ENCODE measurements at places on chromosomes 13 and 19.

DNA sequence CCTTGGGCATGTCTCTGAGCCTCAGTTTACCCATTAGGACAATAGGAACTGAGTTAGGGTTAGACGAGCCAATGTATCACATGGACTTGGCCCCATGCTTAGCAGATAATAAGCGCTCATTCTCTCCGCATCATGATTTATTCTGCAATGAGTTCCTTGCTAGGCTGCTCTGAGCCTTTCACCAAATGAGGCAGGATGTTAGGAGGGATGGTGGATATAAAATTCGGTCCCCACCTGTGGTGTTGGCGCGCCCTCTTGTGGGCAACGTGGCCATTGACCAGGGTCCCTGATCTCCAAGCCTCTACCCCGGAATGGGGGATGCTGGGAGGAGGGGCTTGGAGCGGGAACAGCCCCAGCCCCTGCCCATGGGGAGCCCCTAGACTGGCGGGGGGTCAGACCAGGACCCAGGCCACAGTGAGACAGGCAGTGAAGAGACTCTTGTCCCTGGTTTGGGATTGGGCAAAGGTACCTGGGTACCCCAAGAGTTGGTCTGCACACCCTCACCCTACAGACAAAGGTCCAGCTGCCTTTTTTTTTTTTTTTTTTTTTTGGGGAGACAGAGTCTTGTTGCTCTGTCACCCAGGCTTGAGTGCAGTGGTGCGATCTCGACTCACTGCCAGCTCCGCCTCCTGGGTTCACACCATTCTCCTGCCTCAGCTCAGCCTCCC is 43.9 kb downstream of the CERS4 start:
- peak; percentile 95 for DNase-seq

- no peak for DNase-seq
Observed at GRCh38 chr13:31826521-31826920, 87.2 kb downstream of the RXFP2 start.

GRCh38 chr19:12984683-12985048 is 10.6 kb upstream of the NFIX start:
- no peak for DNase-seq

GRCh38 chr19:11693505-11694499 is 44.9 kb downstream of the ZNF823 start:
- DNase-seq = peak; percentile 57

DNA sequence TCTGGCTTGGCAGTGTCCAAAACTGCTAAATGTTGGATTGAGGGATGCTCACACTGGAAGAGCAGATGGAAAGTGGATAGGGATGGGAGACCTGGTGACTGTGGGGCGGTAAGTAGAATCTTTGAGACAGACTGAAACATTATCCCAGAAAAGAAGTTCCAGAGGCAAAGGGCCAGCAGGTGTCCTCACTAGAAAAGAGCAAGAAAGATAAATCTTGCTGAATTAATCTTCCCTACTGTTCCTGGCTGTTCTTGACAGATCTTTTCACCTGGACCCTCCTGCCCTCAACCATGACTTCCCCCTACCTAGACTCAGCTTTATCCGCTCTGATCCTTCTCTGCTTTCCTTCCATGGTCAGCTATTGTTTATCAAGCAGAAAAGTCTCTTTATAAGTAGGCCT is 35.0 kb upstream of the FRY start:
- no peak for DNase-seq

DNA sequence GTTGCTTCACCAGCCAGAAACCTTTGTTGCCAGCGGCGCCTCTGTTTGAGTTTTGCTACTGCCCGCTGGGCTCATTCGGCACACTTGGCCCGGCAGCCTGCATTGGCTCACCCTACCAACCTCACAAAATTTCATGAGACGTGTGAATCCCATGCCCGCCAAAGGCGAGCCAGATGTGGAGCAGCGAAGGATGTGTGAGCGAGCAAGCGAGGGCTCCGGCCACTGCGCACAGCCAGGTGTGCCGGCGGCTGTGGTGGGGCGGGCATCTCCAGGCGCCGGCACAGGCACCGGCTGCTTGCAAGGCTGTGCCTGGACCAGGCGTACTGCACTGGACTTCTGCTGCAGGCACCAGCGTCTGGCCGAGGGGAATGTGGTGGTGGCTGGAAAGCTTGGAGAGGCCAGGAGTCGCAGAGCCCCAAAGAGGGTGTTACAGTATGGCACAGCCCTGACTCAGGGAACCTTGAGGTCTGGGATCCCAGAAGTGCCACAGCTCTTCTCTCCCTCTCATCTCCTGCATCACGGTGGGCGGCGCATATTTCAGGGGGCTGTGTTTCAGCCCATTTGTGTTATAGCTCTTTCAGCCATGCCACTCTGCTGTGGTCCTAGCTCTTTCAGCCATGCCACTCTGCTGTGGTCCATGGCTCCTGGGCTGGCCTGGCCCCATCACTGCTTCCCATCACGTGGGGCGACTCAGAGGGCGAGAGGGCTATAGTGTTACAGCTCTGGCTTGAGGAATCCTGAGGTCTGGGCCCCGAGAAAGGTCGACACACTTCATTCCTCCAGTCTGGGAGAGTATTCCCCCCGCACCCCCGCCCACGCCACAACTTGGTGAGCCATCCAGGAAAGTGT is 592.0 kb upstream of the SLITRK5 start:
- no peak for DNase-seq

DNA sequence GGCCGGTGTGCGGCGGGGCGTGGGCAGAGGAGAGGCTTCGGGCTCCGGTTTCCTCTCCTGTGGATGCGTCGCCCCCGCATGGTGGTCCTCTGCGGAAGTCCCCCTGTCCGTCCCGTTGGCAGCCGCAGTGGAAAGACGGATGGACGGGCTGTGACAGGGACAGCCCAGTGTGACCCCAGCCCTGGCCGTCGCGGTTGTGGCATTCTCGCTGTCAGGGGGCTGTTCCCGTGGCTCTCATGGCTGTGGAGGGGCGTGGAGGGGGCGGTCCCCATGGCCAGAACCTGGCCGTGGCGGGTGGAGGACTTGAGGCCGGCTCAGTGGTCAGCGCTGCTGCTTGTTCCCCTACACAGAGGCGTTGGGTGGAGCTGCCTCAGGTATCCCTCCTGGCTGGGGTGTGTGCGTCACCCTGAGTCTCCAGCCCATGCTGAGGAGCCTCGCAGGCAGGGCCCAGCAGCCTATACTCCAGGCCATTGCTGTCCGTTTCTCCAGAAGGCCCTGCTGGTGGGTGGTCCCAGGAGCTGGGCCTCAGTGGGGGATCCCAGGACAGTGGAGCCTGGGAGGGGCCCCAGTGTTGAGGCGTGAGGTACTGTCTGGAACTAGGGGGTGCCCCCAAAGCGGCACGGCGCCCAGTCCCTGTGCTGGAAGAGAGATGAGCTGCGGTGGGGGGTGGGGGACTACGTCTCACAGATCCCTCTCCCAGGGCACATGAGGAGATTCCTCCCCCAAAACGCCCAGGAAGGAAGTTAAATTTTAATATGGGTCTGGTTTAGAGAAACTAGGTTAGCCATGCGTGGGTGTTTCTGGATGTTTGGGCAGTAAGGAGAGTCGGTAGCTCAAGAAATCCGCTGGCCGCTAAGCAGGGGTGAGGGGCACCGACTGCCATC is 20.3 kb downstream of the CSNK1G2 start:
- DNase-seq = no peak

- no peak for DNase-seq
Observed at GRCh38 chr19:52658595-52658994, 20.4 kb upstream of the ZNF83 start.

DNA sequence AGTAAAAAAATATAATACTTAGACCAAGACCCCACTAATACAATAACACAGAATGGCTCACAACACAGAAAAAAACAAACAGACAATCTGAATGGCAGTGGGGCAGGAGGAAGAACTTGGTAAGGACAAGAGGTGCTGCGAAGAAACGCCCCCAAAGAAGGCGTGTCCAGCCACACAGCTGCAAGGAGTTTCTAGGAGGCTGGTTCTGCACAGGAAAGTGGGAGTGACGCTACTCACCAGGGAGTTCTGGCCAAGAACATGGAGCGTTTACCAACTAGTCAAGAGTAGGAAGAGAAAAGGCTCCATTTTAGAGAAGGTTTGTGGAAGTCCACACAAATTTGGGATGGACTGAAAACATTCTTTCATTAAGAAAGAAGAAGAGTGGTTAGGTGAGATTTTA is 95.3 kb upstream of the SLC15A1 start:
- DNase-seq = peak; percentile 68

- no peak for DNase-seq
Observed at GRCh38 chr19:8259922-8260247, 48.3 kb downstream of the CD320 start.

GRCh38 chr19:8525401-8525684 is 11.4 kb upstream of the ZNF414 start:
- no peak for DNase-seq

DNA sequence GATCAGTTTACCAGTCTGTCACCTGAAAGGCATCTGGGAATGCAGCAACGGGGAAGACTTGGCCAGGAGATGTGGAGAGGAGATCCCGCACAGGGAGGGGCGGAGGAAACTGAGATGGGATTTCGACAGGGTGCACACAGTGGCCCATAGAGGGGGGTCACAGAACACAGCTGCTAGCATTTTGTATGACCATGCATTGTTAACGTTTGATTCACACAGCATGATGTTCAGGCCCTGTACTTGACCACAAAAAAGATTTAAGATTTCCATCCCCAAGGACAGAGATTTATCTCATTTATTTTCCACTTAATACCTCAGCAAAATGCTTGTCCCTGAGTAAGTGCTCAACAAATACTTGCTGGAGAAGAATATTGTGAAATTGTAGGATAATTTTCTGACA is 63.2 kb downstream of the RAB20 start:
- no peak for DNase-seq

DNA sequence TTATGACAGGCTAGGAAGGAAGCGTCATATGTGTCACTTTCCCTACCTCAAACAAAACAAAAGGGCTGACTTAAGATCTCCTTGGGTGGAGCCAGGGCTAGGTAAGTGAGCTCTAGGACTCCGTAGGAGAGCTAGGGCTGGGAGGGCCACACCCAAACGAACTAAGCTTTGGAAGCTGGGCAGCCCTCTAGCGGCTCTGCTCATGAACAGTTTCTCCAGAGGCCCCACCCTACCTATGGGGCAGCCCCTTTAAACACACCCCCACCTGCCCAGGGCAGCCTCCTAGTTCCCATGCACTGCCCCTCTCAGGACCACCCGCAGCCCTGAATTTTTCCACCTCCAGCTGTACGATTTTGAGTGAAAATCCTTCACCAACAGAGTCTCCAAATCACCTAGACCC is 3.5 kb downstream of the PEG3 start:
- no peak for DNase-seq

- DNase-seq = no peak
Observed at GRCh38 chr13:40764587-40765403, 6.2 kb downstream of the MRPS31 start.

DNA sequence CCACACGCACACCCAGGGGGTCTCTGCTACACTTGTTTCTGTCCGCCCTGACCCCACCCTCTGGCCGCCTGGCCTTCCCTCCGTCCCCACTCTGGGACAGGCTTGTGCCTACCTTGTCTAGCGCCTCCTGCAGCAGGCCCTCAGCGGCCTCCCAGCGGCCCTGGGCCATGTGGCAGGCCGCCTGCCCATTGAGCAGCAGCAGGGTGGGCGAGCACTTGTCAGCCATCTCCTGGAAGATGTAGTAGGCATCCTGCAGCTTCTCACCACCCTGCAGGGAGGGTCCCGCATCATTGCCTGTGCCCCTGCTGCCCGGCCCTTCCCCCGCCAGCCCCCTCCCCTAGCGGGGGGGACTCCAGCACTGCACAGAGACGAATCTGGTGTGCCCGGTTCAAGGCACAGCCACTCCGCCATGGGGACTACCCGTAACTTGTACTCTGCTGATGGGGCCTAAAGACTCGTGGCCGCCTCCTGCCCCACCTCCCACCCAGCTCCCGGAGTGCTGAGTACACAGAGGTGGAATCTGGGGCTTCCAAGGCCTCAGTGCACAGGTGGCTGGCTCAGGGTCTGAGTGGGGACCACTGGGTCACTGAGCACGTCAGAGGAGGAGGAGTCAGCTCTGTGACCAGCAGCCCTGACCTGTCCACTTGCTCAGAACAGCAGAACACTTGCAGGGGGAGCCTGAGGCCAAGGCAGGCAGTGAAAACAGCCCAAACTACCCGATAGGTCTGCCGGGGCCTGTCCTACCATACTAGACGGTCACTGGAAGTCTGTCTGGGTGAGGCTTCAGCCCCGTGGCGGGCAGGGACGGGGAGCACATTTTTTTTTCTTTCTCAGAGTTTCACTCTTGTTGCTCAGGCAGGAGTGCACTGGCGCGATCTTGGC is 7.4 kb upstream of the CERS1 start:
- no peak for DNase-seq

- no peak for DNase-seq
Observed at GRCh38 chr13:107806726-107807125, 408.6 kb downstream of the LIG4 start.

All from WTC11 (cell line).